ENCODE measurements at places on chromosomes 5 and 9.

GRCh38 chr5:115435778-115436712 is 108.5 kb downstream of the FEM1C start:
- no peak for DNase-seq

- DNase-seq, result no peak
These were observed 99.2 kb upstream of the SPATA31C2 start for GRCh38 chr9:88237479-88237961.

DNA sequence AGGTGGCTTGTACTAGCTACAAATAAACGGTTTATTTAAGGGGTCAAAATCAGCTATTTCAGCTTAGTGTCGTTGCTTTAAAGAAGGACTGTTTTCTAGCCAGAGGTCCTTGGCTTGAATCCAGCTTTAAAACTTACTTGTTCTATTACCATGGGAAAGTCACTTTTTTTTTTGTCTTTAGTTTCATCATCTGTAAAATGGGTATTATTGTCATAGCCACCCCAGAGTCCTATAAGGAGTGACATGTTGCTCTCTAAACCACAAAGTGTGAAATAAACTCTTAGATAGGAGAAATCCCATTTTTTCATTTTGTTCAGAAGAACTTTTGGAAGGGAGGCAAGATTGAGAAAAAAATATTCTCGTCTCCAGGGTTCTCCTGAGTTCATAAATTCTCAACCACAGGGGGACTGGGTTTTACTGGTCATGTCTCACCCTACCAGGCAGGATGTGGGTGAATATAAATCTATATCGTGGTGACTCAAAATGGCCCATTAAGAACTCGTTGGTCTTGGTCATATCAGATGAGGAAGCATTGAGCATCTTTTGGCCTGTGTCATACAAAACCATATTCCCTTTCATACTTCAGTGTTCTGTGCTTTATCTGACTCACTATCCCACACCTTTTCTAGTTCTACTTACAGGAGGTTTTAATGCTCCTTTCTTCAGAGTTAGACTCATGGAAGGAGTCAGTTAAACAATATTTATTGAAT is 202.7 kb upstream of the NR3C1 start:
- DNase-seq, result no peak

DNA sequence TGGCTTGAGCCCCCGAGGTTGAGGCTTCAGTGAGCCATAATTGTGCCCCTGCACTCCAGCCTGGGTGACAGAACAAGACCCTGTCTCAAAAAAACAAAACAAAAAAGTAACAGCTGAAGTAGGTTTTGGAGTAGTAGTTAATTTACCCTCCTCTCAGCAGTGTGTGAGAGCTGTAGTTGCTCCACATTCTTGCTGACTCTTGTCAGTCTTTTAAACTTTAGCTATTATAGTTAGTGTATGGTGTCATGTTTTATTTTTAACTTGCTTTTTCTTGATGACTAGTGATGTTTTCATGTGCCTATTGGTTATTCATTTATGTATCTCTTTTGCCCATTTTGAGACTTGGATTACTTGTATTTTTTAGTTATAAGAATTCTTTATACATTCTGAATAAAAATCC is 52.9 kb upstream of the DHFR start:
- no peak for DNase-seq

DNA sequence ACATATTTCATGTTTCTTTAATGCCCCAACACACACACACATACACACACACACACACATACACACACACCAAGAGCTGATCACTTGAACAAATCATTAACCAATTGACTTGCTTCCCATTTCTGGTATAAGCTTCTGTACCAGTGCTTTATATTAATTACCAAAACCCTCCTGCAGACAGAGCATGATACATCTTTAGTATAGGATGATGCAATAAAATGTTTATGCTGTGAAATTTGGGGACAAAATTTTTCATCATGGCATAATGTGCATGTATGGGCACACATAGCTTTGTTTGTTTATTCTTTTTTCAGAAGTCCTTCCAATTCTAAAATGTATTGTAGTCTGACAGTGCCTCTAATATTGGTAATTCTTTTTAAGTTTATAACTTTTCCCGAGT is 34.5 kb downstream of the SLC1A3 start:
- no peak for DNase-seq

GRCh38 chr5:14436801-14437542 is 144.6 kb upstream of the OTULINL start:
- no peak for DNase-seq

GRCh38 chr9:13732290-13732689 is 452.8 kb upstream of the MPDZ start:
- DNase-seq, result no peak

DNA sequence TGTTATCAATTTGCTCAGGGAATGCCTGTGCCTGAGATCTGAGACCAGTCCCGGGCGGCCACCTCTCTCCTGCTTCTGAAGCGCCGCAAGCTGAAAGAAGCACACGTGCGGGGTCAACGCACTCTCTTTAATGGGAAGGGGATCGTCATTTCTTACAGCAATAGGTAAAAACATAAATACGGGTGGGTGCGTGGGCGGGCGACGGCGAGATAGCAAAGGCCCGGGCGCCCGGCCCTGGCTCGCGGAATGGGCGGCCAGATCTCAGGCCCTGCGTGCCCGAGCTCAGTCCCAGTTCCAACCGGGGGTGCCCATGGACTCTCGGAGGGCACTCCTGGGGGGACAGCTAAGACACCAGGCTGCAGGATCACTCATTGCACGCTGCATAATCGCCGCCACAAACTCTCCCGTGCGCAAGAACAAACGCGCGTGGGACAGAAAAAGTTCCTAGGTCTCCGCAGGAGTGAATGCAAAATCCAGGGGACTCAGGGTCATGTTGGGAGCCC is 3.0 kb downstream of the NKX2-5 start:
- no peak for DNase-seq

DNA sequence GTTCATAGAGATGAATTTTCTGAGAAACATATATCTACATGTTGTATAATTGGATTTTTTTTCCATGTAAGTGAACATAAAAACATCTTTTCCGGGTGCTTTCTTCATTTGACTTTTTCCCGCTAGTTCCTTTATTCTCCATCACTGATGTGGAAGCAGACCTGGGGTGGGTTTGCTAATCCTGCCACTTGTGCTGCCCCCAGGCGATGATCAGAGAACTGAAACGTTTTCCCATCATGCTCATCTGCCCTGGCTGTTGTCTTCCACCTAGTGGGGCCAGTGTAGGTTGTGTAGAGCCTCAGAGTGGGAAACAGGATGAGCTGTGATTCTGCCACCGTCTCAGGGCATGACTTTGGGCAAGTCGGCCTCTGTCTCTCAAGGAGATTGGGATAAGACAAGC is 34.2 kb upstream of the TGFBR1 start:
- DNase-seq, result no peak

GRCh38 chr9:96192710-96193109 is 109.3 kb downstream of the HSD17B3 start:
- DNase-seq, result no peak

DNA sequence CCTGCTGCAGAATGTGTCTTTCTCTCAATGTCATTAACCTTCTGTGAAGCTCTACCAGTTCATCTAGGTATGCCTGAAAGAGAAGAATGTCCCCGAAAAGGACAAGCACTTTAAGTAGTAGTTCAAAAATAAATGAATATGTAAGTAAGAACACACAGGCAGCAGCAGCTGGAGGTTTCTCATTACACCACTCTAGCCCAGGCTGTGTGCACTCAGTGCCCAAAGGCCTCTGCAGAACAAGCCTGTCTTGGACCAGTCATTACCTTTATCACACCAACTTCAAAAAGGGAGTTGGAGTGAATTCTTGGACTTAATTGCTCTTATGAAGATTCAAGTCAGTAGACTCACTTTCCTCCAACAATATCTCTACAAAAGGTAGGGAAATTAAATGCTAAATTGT is 268.8 kb downstream of the MLLT3 start:
- no peak for DNase-seq
